Cardiac ventricle fibroblast (primary cell): ENCODE measurements at places on chromosomes 6 and 20. TPM values are rescaled to one million over a fixed set of nuclear protein-coding genes. Genes with fewer than 3 reads are reported as not detected.

Gene CGAS
- total RNA-seq = 2.3 and 2.4 TPM in 2 replicates

Gene MYLK2
- not detected in 2 replicates for total RNA-seq

Gene TNFRSF6B
- total RNA-seq = 2.5 and 3.1 TPM in 2 replicates

Gene ZBTB46
- 3.0 and 6.2 TPM in 2 replicates for total RNA-seq

Gene CITED2
- 173 and 205 TPM in 2 replicates for total RNA-seq

Gene ZC2HC1B
- 0.31 TPM in 1 of 2 replicates, not detected in the other for total RNA-seq

Gene RAET1L
- not detected in 2 replicates for total RNA-seq

Gene HNF4A
- not detected in 2 replicates for total RNA-seq

Gene TREM2
- not detected in 2 replicates for total RNA-seq

Gene LYRM2
- total RNA-seq = 14.3 and 22.7 TPM in 2 replicates

Gene ADGB
- not detected in 2 replicates for total RNA-seq

Gene GABRR1
- not detected in 2 replicates for total RNA-seq

Gene TREML1
- not detected in 2 replicates for total RNA-seq

Gene SOX18
- total RNA-seq = 1.7 and 3.2 TPM in 2 replicates

Gene PRND
- 0.06 and 0.15 TPM in 2 replicates for total RNA-seq

Gene EHMT2
- total RNA-seq = 29.5 and 47.8 TPM in 2 replicates

Gene VSTM2L
- 0.44 and 1.9 TPM in 2 replicates for total RNA-seq

Gene MLN
- total RNA-seq = not detected in 2 replicates

Gene FAM209B
- not detected in 2 replicates for total RNA-seq

Gene PGC
- total RNA-seq = not detected in 2 replicates

Gene NKX2-2
- not detected in 2 replicates for total RNA-seq

Gene MRAP2
- 0.98 and 1.1 TPM in 2 replicates for total RNA-seq

Gene C6orf58
- 0.15 TPM in 1 of 2 replicates, not detected in the other for total RNA-seq

Gene KCNG1
- 2.8 and 5.1 TPM in 2 replicates for total RNA-seq

Gene LPIN3
- total RNA-seq = 7.5 and 10.0 TPM in 2 replicates

Gene VWA7
- total RNA-seq = 0.10 and 0.12 TPM in 2 replicates

Gene SLCO4A1
- total RNA-seq = 0.06 and 0.24 TPM in 2 replicates

Gene CCN5
- total RNA-seq = 23.6 and 25.1 TPM in 2 replicates

Gene EPPIN
- not detected in 2 replicates for total RNA-seq

Gene TBC1D7
- 8.6 and 10.7 TPM in 2 replicates for total RNA-seq

Gene TMC2
- total RNA-seq = not detected in 2 replicates

Gene OPN5
- not detected in 2 replicates for total RNA-seq

Gene CRISP3
- total RNA-seq = not detected in 2 replicates

Gene RGS17
- total RNA-seq = 7.4 and 9.2 TPM in 2 replicates

Gene CGA
- not detected in 2 replicates for total RNA-seq

Gene FABP7
- total RNA-seq = not detected in 2 replicates

Gene ENPP5
- 0.39 and 1.3 TPM in 2 replicates for total RNA-seq
